ENCODE measurements at places on chromosomes 7 and 10.

DNA sequence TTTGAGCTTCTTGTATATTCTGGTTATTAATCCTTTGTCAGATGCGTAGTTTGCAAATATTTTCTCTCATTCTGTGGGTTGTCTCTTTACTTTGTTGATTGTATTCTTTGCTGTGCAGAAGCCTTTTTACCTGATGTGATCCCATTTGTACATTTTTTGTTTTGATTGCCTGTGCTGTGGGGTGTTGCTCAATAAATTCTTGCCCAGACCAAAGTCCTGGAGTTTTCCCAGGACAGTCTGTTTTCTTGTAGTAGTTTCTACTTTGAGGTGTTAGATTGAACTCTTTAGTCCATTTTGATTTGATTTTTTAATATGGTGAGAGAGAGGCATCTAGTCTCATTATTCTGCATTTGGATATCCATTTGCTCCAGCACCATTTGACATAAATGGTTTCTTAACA, 588.7 kb upstream of the MBL2 start:
- no peak for DNase-seq

DNA sequence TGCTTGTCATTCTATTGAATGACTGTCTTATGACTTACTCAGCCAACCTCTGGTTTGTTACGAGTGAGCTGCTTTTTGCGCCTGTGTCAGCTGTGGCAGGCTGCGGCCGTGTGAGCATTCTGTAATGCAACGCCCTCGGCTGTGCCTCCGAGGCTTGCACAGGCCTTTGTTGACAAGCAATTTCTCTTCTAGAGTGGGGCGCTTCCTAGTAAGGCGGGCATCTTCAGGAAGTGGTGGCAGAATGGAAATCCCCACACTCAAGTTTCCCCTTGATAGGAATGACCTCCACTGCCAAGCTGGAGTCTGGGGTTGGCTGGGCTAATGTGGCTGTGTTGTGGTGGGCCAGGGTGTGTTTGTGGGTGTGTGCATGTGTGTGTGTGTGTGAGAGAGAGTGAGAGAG, 20.2 kb upstream of the TMEM178B start:
- DNase-seq, result no peak

DNA sequence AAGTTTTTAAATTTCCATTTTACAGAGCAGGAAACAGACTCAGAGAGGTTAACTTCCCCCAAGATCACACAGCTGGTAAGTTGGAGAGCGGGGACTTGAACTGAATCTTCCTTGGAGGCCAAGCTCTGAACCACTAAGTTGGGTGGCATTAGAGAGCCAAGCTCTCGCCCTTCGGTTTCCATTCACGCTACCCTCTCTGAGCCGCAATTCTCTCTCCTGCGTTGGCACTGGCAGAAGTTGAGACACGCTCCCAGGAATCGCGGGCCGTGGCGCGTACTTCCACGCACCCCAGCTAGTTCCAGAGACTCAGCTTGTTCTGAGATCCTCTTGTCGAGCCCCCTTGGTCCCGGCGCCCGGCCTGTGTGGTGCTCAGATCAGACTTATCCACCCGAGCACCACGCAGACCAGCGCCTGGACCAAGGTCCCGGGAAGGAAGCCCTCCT, 29.3 kb upstream of the VAX1 start:
- no peak for DNase-seq

DNA sequence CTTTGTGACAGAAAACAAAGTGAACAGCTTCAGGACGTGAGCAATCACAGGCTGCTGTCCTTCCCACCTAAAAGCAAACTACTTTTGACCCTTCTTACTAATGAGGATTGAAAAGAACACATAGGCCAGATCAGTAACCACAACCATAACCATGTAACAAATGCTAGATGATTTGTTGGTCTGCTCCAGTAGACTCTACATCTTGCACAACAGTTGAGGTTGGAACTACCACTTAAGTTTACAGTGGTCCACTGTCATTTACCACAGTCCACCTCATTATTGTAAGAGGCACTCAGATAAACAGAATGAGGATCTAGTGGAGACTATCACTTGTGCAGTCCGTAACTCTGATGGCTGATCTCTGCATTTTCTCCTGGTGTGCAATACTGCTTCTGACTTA, 27.8 kb downstream of the NET1 start:
- no peak for DNase-seq

- no peak for DNase-seq
These were observed 19.4 kb downstream of the RNF32 start for GRCh38 chr7:156659961-156660360.

All from ACHN (cell line).